SK-N-SH treated with all-trans-retinoic acid at 6 μM for 48 hours (cell line): ENCODE measurements at places on chromosomes 2 and 18.
A peak's percentile ranks its signal among the peaks of the same experiment; 100 is the strongest.

DNA sequence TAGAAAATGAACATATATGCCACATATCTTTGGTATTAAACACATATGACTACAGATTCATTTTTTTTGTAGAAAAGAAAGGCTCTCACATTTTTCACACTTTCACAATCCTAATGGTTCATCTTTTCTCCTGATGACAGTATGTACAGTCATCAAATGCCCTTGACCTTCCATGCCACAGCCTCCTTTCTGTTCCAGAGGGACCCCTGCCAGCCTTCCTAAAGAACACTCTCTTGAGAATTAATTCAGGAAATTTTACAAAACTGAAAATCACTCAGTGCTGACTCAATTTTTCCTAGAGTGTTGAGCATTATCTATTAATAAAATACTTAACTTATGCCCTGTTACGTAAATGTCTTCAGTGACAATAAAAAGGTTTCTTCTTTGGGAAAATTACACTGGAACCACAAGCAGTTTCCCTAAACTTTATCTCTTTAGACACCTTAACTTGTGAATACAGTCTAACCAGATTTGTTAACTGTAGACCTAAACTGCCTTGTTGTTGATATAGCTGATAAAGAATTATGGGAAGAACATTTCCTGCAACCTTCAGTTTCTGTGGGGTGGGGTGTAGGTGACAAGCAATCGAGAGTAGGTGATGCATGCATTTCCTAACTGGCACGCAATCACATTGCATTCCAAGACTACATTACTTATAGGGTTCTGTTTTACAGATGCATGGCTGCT, 15.3 kb upstream of the ACOXL start:
- ATAC-seq = no peak

GRCh38 chr2:174033163-174033550, 68.0 kb upstream of the SP3 start:
- no peak for ATAC-seq

DNA sequence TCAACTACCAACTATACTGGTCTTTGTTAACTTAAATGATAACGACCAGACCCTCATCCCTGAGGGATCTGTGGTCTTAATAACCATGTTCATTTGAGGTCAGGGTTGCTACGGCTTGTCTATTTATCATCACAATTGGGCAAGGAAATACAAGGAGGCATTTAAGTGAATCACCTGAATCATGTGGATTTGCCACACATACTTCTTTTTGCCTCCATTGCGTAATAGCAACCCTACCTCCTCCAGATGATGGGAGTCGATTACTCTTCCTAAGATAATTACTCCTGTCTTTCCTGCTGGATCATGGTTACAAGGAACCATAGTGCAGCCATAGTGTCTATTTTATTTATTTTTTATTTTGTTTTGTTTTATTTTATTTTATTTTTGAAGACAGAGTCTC, 42.2 kb downstream of the TAF4B start:
- no peak for ATAC-seq

DNA sequence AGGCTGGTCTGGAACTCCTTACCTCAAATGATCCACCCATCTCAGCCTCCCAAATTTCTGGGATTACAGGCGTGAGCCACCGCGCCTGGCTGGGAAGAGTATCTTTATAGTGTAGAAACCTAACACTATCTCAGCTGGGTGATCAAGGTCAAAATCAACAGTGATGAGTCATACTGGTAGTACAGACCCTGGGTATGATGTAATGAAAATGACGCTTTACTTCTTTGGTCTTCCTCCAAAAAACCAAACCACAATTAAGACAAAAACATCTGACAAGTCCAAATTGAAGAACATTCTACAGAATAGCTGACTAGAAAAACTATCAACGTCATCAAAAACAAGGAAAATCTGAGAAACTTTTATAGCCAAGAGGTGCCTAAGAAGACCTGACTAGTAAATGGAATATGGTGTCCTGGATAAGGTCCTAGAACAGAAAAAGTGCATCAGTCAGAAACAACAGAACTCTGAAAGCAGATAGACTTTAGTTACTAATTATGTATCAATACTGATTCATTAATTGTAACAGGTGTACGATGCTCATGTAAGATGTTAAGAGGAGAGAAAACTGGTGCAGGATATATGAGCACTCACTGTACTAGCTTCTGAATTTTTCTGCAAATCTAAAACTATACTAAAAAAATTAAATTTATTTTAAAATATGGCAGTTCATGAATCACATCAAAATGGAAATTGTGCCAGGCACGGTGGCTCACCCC, 25.4 kb downstream of the PDCL3 start:
- ATAC-seq = peak; percentile 60

DNA sequence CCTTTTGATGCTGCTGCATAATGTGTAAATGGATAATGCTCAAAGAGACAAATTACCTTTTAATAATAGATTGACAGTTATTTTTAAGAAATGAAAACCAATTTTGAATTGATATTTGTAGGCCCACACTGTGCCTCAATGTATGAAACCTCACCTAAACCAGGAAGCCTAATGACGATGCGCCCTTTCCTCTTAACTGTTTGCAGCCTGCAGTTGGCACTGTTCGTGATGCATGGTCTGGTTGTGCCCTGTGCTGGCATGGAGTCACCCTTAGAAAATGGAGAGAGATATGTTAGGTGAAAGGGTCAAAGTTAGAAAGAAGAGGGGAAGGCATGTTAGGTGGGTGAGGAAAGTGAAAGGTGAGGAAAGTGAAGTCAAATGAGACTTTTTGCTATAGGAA, 390.2 kb downstream of the PTPRM start:
- ATAC-seq = no peak

GRCh38 chr2:225468131-225468530, 68.6 kb downstream of the NYAP2 start:
- ATAC-seq = no peak

DNA sequence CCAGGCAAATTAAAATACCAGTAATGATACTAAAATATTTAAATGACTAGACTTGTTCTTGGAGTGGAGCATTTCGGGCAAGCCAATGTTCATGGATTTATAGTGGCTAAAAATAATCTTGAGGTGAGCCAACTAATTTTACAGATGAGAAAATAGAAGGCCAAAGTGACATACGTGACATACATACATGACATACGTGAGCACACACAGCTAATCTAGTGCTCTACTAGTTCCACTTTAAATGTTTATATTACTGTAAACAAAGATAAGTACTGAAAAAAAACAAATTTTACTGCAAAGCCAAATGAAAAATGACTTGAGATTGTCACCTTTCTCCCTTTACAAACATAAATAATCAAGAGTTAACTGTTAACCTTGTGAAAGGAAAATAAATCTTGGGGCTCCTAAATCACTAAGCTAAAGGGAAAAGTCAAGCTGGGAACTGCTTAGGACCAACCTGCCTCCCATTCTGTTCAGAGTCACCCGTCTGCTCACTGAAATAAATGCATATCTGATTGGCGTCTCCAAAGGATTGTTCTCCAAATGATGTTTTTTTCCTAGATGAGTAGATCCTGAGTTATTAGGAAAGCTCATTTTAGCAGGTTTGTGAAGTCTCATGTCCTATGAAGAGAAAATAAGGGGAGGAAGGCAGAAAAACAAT, 96.7 kb downstream of the PMS1 start:
- ATAC-seq = no peak

DNA sequence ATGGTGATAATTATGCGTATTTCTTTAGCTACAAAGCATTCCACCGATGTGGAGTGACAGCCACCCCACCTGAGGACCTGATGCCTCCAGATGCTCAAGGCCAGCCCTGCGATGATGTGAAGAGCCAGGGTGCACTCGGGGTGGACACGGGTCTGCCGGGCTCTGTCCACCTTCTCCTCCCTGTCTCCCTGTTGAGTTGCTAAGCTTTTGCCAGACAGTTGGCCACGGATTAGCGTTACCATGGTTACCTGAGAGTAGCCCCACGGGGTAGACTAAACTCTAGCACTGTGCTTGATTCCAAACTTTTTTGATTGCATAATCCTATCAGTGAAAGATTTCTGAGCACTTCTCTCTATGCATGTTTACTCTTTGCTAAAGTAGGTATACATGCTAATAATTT, 86.2 kb downstream of the SMIM21 start:
- ATAC-seq = no peak
